ENCODE measurements at places on chromosomes 4 and X.

- no peak for DNase-seq
Measured at GRCh38 chr4:24923550-24923949, 10.7 kb upstream of the CCDC149 start.

GRCh38 chr4:89077761-89078160 lies 20.8 kb upstream of the FAM13A start:
- DNase-seq = no peak

- DNase-seq = no peak
Measured at GRCh38 chr4:22637306-22637705, 55.4 kb upstream of the GBA3 start.

DNA sequence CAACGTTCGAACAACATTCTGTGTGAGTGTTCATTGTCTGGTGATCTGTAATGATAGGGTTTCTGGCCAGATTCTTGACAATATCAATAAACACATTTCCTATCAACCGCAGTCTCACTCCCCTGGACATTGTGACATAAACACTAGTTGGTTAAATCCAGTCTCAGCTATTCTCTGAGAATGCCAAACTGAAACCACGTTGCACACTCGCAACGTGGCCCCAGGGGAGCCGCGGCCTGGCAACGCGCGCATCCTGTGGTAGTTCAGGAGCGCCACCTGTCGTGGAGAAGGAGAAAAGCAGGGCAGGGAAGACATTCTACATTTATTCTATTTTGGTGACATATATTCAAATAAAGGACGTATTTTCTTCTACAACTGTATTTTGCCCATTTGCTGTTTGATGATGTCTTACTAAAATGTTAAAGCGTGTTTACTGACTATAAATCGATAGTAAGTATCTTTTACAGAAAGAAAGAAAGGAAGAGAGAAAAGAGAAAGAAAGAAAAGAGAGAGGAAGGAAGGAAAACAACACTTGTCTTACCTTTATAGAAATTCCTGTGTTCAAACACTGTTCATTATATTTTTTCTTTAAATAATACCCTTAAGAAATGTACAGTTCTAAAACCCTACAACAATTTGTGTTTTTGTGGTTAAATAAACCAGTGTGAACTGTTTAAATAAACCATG lies 738.3 kb upstream of the FRG1 start:
- peak; percentile 71 for DNase-seq

DNA sequence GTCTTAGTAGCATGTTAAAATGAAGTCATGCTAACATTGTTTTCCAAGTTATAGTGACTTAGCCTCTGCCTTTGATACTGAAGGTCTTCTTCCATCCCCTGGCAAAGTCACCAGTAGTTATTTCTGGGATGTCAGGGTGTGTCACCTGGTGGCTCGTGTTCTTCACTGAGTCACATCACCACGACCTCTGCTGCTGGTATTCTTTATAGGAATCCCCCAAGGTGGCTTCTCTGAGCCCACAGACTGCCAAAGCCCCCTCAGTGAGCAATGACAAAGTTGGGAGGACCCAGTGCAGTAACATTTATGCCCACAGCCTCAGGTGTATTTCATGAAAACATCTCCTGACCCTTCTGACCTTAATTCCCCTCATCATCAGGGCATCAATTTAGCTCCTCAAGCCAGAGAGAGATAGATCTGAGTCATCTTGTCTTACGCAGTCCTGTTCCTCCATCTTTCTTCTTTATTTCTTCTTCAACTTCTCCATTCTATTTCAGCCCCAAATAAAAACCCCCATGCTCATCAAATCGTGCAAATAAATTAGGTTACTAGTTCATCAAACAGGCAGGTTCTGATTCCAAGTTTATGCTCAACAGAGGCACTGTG lies 29.3 kb upstream of the GPRIN3 start:
- DNase-seq = no peak

DNA sequence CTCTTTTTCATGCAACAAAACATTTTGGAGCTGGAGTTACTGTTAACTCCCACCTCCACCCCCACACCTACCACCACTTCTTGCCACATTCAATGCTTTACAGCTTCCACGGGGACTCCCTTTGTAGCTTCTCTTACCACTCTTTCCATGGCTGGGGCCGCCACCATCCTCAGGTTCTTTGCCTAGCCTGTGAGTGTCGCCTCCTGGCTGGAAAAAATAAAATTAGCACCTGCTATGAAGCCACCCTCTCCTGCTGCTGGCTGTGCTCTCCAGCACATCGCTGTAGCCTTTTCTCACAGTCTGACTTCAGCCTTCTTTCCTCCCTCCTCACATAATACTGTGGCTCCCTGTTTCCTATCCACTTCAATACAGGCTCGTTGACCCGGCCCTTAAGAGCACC lies 114.4 kb downstream of the FRAS1 start:
- DNase-seq = no peak

- DNase-seq = no peak
Measured at GRCh38 chr4:110449947-110450346, 26.0 kb upstream of the ENPEP start.

GRCh38 chrX:38774249-38774648 lies 27.0 kb upstream of the MID1IP1 start:
- DNase-seq = no peak

DNA sequence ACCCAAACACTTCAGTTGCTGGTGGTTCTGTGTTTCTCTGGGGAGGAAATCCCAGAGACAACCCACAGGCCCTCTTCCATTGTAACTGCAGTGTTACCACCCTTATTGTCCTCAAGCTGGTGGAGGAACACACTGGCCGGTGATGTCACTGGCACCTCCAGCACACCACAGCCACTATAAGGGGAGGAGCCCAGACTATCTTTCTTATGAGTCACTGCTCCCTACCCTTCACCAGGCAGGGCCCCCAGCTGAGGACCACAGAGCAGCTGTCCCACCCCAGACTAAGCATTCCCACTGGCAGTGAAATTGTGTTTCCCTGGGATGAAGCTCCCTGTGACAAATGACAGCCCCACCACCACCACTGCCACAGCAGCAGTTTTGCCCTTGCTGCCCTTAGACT lies 171.8 kb upstream of the FGF16 start:
- DNase-seq = no peak

- no peak for DNase-seq
Measured at GRCh38 chrX:122703762-122704161, 480.3 kb upstream of the GRIA3 start.

DNA sequence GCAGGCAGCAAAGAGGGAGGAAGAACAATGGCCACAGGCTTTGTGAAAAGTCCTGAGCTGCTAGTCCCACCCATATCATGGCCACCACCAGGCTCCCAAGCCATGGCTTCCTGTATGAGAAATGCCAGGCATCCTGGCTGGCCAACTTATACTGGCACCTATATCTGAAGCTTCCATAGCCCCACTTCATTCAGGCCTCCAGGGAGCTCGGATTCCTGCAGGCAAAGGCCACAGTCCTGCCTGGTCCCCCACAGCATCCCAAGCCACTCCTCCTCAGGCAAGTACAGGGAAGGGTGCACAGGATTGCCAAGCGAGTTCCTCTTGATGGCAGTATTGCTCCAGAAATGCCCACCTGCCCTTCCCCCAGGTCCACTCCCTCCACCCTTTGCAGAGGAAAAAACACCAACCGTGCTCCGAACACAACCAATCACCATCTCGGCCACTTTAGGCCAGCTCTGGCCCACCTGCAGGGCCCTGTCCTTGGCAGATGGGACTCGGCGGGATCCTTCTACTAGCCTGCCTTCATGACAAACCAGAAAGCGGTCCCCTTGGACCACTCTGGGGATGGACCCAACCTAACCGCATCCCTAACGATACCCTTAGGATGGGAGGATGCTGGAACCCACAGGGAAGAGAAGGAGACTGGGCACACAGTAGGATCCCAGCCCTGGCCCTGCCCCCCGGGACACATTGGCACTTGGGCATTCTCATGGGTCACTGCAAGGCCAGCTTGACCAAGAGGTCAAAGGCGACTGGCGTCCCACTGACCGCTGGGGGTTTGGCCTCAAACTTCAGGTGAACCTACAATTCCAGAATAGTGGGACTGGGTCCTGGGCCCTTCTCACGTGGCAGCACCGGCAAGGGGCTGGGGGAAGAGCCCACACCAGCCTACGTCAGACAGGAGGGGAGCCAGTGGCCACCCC lies 220.4 kb upstream of the AGTR2 start:
- no peak for DNase-seq

GRCh38 chr4:74950200-74950599 lies 17.3 kb downstream of the PARM1 start:
- no peak for DNase-seq

DNA sequence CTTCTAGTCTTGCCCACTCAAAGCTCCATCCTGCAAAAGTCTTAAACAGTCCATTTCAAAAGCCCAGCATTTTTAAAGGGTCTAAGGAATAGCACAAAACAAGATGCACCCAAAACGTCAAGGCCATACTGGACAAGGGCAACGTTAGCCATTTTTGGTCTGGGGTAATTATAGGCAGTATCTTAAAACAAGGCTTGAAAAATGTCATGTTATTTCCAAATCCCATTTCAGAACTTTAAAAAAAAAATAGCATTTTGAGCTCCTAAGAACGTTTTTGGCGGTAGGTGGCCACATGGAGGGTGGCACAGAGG lies 584 bp upstream of the TMEM165 start:
- no peak for DNase-seq

DNA sequence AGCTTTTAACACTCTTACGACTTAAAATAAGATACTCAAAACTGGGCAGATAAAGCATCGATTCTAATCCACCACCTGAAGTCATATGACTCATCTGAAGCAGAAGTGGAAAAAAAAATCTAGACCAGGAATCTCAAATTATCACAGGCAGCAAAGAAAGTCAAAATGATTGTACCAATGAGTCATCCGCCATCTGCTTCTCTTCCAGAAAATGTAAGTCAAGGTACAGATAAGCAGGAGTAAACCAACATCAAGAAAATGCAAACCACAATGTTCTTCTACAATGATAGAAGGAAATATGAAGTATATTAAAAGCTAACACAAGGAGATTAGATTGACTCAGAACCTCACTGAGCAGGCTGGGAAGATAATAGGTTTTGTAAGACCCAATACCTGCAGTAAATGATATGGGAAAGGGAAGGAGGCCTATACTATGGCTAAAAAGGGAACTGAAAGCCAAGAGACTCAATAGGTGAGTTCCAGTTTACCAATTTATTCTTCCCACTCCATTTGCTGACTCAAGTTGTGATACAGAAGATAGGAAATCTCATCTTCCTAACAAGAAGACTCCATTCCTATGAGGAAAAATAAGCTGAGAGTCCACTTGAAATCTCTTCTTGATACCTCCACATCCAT lies 88.4 kb upstream of the TET2 start:
- DNase-seq = no peak

DNA sequence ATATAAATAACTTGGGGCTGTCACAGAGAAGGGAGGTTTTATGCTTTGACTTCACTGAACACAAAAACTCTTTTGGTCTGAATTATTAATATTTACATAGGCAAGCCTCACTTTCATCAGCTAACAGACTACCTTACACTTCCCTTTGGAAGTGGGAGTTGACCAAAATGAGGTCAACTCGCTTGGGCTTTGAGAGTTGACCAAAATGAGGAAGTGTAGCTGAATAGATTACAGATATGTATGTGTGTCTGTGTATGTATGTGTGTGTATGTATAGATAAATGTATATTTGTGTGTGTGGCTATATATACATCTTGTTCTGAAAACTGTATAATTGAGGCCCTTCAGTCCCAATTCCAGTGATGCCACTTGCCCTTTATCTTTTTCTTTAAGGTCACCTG lies 113.3 kb upstream of the IL13RA1 start:
- no peak for DNase-seq

DNA sequence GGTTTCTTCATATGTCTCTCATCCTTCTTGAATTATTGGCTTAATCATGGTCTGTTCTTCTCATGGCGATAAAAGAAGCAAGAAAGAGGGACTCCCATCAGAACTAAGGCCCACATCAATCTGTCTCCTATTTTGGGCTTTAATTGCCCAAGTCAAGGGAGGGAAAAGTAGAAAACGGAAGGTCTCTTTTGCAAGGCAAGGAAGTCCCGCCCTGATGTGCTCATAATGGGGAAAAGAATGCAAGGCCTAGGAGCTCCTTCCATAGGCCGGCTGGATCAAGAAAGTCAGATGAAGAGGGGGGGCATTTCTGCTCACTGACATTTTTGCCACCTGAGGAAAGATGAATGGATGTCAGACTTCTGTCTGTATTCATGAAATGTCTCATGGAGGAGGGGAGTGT lies 127.7 kb upstream of the RPS6KA3 start:
- no peak for DNase-seq

DNA sequence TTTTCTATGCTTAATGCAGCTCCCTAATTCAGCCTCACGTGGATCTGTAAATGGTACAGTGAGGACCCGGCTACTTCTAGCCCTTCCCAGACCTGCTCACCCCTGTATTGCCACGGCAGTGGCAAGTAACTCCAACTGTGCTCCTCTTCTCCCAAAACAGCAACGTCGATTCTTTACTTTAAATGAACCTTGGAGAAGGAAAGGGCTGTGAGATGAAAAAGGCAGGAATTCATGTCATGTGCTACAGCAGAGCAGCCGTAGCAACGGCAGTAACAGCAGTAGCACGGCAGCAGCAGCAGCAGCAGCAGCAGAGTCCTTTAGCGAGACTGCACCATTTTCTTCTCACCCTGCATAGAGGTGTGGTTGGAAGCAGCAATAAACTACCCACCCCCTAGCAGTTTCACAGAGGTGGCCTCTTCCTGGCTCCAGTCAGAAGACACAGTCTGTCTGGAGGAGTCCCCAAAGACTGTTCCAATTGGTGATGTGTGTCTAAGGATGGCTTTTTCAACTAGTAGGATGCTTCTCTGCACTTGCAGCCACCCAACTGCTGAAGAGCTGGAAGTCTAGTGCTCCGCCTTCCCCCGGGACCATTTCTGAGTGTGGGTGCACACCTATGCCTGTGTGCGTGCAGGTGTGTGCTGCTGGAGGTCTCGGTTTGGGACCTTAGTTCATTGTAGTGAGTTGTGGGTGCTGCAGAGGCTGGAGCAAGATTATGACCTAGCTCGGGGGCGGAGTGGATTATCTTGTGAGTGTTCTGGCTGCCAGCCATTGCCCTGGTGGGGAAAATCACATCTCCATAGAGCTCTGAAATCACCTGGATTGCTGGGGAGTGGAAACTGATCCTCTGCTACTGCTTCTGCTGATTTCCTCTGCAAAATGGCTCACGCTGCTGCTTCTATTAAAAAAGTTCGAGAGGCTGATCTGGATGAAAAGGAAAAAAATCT lies 67.2 kb downstream of the ANK2 start:
- no peak for DNase-seq
